ENCODE measurements at places on chromosomes 5 and 9.

DNA sequence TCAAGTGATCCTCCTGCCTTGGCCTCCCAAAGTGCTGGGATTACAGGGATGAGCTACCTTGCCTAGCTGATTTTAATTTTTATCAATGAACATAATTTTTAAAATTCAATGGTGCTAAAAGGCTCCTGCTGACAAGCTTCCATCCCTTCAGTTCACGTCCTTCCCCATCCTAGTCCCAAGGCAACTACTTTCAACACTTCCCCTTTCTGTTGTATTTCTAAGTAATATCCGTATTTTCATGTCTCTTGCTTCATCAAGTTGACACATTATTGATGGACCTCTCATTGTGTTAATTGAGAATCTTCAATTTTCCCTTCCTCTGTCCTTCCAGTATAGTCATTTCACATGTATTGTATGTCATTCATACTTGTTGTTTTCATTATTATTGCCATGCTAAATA, 93.8 kb upstream of the RASGRF2 start:
- no peak for DNase-seq

DNA sequence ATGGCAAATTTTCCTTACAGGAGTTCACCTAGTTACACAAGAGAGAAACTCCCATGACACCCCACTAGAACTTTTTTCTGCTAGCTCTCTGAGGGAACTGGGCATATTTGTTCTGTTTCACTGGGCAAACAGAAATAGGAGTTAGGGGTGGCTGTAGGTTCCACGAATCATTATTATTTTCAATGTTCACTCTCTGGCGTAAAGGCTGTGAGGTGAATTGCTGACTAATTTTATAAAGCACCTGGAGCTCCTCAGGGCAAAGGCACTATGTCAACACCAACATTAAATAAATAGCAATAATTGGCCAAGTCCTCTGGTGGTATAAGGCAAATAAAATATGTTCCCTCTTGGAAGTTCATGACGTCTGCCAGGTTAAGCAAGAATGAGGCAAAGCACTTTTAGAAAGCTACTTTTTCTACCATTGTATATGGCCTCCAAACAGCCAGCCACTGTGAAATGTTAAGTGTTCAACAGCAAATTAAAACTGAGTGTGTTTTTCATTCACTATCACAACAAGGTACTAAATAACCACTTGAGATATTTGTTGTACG, 344.6 kb downstream of the PDE4D start:
- DNase-seq: no peak

GRCh38 chr5:82800826-82801225, 276.4 kb downstream of the TMEM167A start:
- DNase-seq: no peak

DNA sequence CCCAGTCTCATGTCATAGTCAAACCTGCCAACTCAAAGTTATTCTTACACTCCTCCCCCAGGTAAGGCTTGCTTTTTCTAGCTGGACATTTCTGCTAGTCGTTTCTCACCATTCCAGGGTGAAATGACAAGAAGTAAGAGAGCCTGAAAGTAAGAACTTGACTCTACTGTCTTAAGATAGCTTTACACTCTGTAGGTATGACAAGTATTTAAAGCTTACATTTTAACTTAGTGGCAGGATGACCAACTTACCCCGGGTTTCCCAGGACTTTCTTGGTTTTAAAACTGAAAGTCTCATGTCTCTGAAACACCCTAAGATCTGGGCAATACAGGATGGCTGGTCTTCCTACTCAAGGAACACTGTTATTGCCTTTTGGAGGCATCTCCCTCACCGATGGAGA, 67.5 kb upstream of the PIK3R1 start:
- no peak for DNase-seq

DNA sequence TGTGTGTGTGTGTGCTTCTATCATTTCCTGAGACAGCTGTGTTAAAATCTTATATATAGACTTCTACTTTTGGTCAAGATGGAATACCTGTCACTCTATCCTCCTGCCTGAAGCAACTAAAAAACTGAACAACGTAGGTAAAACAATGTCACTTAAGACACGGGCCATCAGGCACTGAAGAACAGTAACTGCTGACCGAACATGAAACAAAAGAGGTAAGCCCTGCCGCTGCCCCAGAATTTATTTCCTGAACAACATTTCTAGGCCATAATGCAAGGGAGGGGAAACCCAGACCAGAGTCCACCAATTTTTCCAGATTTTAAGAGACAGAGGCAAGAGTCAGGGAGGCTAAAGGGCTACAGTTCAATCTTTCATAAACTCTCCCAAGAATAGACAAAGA, 156.0 kb downstream of the CDC42SE2 start:
- no peak for DNase-seq

GRCh38 chr5:11903614-11904264, 507 bp downstream of the CTNND2 start:
- no peak for DNase-seq

GRCh38 chr5:142032747-142033631, 20.2 kb upstream of the GNPDA1 start:
- DNase-seq: no peak

GRCh38 chr5:120400356-120400755, 63.7 kb upstream of the PRR16 start:
- no peak for DNase-seq

- DNase-seq: peak; percentile 32
Measured at GRCh38 chr5:68661237-68661636, 432.6 kb upstream of the SLC30A5 start.

DNA sequence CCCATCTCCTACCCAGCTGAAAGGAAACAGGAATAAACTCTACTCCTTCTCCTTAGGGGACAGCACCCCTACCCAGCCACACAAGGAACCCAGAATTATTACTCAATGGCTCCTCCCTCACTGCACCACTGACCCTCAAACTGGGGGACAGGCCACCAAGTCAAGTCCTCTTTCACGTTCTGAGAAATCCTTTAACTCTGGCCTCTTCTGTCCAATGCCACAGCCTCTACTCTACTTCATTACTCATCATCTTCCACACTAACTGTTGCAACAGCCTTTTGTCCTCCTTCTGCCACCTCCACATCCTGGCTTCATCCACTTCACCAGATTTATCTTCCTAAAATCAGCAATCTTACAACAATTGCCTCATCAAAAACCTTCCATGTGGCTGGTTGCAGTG, 6.8 kb downstream of the TTC39B start:
- peak; percentile 47 for DNase-seq

DNA sequence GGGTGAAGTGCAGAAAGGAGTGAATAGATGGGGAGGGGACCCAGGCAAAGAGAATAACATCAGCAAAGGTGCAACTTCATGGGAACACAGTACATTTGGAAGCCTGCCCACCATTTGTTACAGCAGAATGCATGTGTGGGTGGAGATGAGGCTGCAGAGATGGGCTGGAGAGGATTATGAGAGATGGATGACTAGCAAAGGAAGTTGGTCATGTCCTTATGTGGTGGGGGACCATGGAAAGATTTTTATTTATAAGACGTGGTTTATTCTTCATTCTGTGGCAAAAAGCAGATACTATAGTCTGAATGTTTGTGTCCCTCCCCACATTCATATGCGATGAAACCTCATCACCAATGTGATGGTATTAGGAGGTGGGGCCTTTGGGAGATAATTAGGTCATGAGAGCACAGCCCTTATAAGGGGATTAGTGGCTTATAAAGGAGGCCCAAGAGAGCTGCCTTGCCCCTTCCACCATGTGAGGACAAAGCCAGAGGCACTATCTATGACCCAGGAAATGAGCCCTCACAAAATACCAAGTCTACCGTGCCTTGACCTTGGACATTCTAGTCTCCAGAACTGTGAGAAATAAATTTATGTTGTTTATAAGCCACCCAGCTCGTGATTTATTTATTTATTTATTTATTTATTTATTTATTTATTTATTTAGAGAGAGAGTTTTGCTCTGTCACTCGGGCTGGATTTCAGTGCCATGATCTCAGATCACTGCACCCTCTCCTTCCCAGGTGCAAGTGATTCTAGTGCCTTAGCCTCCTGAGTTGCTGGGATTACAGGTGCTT, 483.7 kb downstream of the RAB3C start:
- DNase-seq: peak; percentile 95

GRCh38 chr9:86893811-86894490, 53.4 kb downstream of the GAS1 start:
- no peak for DNase-seq

GRCh38 chr9:128011071-128011817, 30.5 kb upstream of the EEIG1 start:
- DNase-seq: no peak

DNA sequence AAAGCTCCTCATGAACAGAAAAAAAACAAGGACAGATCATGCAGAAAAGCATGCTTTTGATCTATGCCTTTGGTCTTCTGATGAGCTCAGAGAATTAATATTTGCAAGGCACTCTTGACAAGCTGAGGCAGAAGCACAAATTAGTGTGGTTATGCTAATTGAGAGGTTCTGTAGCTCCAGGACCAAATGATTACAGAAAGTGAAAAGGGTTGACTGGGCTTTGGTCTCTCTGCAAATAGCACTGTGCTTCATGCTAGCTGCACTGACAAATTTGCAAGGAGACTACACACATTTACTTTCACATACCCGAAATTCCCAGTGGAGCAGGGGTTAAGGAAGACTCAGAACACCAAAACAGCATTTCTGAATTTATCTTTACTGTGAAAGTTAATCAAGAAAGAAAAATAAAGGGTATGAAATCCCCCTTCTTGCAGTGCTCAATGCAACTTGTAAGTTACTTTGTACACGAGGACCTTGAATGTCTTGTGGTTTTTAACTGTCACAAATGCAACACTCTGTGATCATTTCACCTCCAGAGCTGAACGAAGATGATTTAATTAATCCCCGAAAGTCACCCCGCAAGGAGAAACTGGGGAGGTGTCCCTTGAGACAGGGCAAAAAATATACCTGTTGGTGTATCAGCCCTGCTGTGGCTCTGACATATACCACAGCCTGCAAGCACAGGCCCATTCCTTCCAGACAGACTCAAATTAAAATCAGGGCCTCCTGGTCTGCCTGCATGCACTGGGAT, 11.9 kb downstream of the RAPGEF1 start:
- DNase-seq: no peak

DNA sequence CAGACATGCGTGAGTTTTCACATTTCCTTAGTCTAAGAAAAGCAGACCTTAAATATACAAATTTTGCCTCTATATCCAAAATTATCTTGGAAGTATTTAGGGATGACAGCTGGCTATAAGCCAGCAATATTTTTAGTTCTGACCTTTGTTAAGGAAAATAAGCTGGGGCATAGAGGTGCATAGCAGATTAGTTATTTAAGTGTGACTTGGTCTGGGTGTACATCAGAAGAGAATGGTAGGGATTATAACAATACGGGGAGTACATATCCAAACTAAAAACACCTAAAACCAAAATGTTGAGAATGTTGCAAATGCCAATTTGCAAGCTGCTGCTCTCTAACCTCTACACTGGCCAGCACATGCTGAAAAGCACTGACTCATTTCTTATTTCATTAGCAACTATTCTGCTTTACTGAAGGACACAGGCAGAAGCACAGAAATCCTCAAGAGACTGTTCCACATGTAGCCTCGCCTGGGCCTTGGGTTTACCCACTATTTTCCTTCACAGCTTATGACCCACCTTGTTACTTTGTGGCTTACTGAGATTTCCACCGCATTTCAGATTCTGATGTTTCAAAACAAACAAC, 22.3 kb downstream of the LEAP2 start:
- no peak for DNase-seq

GRCh38 chr9:18045326-18045725, 428.6 kb upstream of the ADAMTSL1 start:
- no peak for DNase-seq

DNA sequence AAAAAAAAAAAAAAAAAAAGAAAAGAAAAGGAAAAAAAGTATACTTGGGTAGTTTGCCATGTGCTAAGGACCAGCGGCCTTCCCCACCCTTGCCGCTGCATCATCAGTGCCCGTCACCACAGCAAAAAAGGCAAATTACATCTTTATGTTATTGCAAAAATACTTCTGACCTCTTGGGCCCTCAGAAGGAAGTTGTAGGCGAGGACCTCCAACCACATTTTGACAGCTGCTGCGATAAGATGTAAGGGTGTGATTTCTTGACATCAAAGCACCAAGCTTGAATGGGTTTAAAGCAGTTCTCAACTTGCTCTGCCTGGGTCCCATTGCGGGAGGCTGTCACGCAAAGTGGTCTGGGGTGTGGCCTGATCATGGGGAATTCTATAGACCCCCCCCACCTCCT, 39.2 kb downstream of the DMRT1 start:
- DNase-seq: no peak

Data from amniotic epithelial cell (primary cell).